ENCODE measurements at places on chromosomes 6 and 20.

DNA sequence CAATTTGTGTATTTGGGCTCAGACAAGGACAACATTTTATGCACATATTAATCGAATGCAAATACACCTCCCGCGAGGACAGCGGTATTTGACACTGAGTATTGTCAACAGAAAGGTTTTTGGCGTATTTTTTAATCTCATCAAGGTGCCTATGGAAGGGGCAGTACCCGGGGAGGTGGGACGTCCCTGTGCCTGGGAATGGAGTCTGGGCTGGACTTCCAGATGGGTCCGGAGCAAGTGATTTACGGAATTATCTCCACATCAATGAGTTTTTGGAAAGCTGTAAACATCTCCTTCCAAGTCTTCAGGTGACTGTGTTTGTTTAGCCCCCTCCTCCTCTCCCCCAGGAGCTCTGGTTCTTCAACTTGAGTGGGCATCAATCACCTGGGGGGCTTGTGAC is 39.8 kb downstream of the PRR18 start:
- DNase-seq = no peak

- no peak for DNase-seq
These were observed 52.9 kb upstream of the CTNNBL1 start for GRCh38 chr20:37640600-37641561.

DNA sequence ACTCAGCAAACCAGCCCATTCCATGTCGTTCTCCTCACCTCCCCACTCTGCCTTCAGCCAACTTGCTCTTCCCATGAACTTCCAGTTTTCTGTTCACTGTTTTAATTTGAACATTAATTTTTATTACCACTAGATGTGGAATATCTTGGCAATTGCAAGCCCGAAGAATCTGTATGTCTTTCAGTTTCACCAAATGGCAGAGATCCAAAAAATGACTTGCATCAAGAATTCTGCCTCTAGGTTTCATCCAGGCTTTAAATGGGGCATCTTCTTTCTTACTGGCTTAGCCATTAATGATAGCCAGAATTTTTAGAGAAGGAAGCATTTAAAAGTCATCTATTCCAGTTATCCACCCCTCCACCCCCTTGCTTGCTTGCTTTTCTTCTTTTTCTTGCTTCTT is 39.0 kb downstream of the CAP2 start:
- no peak for DNase-seq

DNA sequence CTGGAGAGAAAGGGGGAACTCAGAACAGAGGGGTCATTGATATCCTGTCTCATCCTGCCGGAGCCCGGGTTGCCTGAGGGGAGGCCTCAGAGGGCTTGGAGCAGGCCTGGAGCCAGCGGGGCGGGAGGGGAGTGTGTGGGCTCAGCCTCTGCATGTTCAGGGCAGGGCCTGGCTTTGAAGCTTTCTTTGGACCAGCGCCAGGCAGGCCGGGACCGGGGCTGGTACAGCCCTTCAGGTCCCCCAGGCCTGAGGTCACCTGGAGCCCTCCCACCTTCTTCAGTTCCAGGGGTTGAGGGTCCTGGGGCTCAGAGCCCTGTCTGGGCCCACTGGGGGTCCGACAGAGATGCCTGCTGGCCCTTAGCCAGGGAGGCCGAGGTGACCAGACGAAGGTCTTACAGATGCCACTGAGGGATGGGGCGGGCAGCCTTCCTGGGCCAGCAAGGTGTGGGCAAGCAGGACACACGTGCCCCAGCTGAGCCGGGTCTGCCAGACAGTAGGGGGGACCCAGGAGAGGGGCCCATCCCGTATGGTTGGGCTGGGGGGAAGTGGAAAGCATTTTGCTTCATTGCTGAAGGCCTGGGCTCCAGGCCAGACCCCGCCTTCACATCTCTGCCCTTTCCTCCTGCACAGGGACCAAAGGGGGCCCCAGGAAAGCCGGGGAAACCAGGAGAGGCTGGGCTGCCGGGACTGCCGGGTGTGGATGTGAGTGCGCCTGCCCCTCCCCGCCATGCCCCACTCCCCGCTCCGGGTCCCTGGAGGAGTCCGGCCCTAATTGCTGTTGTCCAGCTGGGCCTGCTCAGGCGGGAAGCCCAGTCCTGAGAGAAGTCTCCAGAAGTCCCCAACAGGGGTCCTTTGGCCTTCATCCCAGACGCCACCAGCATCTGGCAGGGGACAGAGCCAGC is 2.0 kb downstream of the COL9A3 start:
- DNase-seq = no peak

DNA sequence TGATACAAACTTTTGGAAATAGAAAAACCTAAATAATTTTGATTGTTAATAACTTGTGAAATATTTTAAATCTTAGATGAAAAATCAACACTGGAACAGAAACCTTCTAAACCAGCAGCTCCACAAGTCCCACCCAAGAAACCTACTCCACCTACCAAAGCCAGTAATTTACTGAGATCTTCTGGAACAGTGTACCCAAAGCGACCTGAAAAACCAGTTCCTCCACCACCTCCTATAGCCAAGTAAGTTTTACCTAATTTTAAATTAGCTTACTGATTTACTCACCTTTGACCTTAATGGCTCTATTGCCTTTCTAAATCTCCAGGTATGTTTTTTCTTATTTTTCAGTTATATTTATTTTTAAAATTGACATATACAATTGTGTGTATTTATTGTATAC is 102.6 kb upstream of the ADGRF4 start:
- DNase-seq = no peak

GRCh38 chr6:9057937-9058336 is 622.6 kb upstream of the SLC35B3 start:
- no peak for DNase-seq

GRCh38 chr6:96450770-96451130 is 70.9 kb upstream of the UFL1 start:
- no peak for DNase-seq

DNA sequence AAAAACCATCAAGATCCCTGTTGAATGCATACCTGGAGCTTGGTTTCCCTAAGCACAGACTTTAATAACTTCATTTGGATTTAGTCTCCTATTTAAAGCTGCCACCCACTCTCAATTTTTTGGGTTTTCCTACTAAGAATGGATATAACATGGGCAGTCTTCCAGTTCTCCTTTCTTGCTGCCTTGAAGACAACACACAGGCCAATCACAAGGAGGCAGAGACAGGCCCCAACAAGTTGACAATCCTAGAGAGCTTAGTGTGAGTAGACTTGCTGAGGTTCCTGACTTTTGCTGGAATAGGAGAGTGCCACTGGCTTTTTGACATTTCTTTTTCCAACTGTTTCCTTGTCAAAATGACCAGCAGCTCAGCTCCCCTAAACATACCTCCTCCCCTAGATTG is 112.3 kb upstream of the ESR1 start:
- no peak for DNase-seq

DNA sequence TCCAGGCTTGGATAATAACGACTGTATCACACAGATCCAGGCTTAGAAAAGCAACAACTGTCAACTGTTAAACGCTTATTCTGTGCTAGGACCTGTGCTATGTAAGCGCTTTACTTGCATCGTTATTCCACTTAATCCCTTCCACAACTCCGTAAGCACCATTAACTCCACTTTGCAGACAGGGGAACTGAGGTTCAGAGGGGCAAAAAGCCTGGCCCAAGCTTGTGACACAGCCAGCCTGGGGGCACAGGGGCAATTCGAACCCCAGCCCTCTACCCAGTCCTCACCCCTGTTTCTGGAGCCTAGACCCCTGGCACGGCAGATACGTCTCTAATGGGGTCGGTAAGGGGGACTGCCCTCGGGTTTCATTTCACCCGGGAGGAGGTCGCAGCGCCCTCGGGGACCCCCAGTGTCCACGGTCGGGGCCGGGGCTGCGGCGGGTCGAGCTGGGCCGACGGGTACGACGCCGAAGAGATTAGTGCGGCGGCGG is 411 bp downstream of the DSN1 start:
- no peak for DNase-seq

- DNase-seq = peak; percentile 95
These were observed 47.0 kb downstream of the OR2B2 start for GRCh38 chr6:27864906-27865849.

GRCh38 chr20:60078351-60079250 is 120.4 kb downstream of the CDH26 start:
- no peak for DNase-seq
